ENCODE measurements at places on chromosomes 11 and 22.
A peak's percentile ranks its signal among the peaks of the same experiment; 100 is the strongest.

DNA sequence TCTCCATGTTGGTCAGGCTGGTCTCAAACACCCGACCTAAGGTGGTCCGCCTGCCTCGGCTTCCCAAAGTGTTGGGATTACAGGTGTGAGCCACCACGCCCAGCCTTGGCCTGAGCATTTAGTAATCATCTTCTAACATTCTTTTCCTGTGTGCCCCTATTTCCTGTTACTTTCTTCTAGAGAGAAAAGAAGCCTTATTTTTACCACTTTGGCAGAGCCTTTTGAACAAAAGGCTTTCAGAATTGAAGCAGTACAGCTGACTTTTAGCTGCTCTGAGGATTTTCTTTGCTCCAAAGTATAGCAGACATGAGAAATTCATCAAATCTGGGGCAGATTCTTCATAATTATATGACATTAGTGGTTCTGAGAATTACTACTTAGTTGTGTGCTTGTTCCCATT, 13.4 kb downstream of the MORC2 start:
- no peak for DNase-seq

- DNase-seq, result no peak
Measured at GRCh38 chr11:111934306-111934705, 2.8 kb upstream of the DIXDC1 start.

DNA sequence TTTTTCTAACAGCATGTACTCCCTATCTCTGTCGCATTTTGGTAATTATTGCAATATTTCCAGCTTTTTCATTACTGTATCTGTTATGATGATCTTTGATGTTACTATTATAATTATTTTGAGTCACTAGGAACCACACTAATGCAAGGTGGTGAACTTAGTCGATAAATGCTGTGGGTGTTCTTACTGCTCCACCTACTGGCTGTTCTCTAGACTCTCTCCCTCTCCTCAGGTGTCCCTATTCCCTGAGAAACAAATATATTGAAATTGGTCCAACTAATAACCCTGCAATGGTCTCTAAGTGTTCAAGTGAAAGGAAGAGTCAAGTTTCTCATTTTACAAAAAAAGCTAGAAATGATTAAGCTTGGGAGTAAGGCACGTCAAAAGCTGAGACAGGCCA, 10.5 kb downstream of the ARL14EP start:
- DNase-seq, result no peak

- no peak for DNase-seq
Measured at GRCh38 chr11:7501894-7502293, 11.9 kb upstream of the PPFIBP2 start.

DNA sequence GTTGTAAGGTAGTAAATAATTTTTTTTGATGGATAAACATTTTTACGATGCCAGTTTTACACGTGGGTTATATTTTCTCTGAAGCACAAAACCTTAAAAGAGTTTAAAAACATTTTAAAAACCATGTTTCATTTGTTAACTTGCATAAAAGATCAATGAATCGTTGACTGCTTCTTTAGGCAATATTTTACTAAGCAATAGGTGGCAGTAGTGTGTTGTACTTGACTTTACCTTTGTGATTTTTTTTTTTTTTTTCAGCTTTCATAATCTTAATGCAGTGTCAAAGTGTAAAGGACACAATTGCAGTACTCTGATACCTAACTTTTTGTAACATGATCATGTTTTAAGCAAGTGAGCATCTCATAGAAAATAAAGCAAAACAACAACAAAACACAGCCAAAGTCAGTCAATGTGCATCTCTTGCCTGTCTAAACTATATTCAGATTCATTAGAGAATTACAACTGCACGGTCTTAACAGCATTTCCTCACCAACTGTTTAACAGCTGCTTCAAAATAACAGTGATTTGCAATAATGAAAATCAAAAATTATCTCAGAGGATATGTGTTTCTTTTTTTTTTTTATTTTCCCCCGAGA, 27.7 kb downstream of the DNAJC24 start:
- no peak for DNase-seq

DNA sequence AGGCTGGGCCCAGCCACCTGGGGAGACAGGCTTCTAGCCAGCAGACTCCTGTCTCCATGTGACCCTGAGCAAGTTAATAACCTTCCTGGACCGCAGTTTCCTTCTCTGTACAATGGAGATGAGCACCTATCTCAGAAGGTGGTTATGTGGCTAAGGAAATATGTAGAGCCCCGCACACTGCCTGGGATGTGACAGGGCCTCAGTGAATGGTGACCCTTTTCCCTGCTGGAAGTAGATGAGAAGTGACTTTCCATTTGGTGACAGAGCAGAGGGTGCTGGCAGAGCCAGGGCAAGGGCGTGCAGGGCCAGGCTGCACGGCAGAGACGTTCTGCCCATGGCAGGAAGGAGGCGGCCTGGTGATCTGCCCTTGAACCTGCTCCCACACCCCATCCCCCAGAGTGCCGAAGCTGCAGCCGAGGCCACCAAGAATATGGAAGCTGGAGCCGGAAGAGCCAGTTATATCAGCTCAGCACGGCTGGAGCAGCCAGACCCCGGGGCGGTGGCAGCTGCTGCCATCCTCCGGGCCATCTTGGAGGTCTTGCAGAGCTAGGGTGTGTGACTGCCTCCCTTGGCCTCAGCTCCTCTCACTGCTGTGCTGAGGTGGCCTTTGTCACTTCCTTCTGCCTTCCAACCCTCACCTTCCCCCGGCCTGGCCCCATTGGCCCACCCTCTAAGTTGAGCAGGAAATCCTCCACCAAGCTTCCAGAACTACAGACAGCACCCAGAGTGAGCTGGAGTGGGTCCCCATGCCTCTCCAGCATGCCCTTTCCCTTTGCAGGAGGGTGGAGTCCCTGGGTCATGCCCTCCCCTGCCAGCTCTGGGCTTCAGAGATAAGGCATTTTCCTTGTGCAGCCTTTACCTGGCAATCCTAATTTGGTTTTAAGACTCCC, 13.2 kb downstream of the TKFC start:
- no peak for DNase-seq

DNA sequence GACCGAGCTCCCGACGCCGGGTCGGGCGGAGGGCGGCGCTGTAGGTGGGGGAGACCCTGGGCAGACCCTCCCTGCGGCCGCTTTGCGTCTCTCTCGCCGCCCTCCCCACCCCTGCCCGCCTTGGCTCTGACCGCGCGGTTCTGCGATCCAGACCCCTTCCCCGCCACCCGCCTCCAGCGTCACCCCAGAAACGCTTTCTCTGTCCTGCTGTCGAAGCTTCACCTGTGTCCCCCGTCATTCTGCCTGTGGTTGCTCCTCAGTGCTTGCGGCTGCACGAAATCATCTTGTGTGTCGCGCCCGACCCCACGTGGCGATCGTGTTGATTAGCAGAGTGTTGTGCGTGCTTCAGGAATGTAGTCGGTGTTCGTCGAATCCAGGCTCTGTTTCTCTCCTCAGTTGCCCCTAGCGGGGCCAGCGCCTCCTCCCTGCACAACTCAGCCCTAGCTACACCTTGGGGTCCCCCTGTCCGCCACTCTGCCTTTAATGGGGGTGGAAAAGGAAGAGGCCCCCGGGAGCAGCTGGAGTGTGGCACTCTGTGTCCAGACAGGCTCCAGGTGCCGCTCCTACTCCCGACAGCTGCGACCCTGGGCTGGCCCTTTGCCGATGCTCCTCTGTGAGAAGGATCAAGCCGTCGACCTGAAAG, 851 bp downstream of the PTDSS2 start:
- DNase-seq, result peak; percentile 41

- no peak for DNase-seq
Measured at GRCh38 chr11:33197915-33198727, 36.8 kb upstream of the CSTF3 start.

- peak; percentile 69 for DNase-seq
Measured at GRCh38 chr11:118911880-118912741, 13.6 kb downstream of the BCL9L start.

- DNase-seq, result no peak
Measured at GRCh38 chr11:15742626-15743519, 613.5 kb downstream of the SOX6 start.

- DNase-seq, result no peak
Measured at GRCh38 chr11:21511835-21512440, 680.9 kb upstream of the ANO5 start.

- no peak for DNase-seq
Measured at GRCh38 chr22:40703174-40703573, 23.9 kb downstream of the MCHR1 start.

Measured in stimulated activated CD8-positive, alpha-beta memory T cell treated with anti-CD3 and anti-CD28 coated beads, Interleukin-4, amount 100 ng/mL, for 1 hour (primary cell).